CD4-positive, alpha-beta T cell treated with Interleukin-4 for 4 hours (primary cell): ENCODE measurements at places on chromosomes 12 and 14.

- DNase-seq = peak; percentile 20
Observed at GRCh38 chr14:105168979-105169507, 467 bp upstream of the JAG2 start.

DNA sequence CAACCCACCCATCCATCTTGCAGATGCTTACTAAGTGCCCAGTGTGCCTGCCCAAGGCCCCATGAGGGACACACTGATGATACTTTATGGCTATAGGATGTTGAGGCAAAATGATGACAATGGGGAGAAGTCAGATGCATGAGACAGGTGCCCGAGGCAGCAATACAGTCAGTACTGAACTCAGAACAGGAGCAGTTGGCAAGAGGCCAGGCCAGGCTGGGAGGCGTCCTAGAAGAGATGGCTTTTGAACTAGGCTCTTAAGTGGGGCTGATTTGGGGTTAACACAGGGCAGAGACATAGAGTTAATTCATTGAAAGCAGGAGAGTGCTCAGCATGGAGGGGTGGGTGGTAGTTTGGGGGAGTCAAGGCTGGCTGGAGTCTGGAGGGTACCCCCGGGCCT, 15.6 kb downstream of the PLBD2 start:
- DNase-seq = no peak

DNA sequence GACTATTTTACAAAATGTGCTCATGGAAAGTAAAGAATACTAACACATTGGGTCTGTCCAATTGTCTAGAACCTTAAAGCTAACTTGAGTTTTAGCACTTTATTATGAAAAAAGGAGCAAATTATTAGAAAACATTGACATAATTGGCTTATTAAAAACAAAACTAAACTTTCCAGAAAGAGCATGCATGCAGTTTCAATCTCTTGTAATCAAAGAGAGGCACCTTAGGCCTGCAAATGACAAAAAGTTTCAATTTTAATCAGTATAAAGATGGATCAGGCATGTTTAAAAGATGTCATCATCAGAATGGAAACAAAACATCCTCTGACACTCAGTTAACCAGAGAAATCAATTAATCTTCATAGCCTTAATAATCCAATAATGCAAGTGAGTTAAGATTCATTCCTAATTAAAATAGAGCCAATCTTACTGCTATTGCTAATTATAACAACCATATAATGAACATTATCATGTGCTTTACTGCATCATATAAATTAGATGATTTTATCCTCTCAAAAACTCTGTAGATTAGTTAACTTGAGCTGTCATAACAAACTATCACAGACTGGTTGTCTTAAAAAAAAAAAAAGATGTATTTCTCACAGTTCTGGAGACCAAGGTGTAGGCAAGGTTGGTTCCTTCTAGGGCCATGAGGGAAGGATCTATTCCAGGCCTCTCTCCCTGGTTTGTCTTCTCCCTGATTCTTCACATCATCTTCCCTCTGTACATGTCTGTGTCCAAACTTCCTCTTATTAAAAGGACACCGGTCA, 131.4 kb downstream of the RPAP3 start:
- no peak for DNase-seq

DNA sequence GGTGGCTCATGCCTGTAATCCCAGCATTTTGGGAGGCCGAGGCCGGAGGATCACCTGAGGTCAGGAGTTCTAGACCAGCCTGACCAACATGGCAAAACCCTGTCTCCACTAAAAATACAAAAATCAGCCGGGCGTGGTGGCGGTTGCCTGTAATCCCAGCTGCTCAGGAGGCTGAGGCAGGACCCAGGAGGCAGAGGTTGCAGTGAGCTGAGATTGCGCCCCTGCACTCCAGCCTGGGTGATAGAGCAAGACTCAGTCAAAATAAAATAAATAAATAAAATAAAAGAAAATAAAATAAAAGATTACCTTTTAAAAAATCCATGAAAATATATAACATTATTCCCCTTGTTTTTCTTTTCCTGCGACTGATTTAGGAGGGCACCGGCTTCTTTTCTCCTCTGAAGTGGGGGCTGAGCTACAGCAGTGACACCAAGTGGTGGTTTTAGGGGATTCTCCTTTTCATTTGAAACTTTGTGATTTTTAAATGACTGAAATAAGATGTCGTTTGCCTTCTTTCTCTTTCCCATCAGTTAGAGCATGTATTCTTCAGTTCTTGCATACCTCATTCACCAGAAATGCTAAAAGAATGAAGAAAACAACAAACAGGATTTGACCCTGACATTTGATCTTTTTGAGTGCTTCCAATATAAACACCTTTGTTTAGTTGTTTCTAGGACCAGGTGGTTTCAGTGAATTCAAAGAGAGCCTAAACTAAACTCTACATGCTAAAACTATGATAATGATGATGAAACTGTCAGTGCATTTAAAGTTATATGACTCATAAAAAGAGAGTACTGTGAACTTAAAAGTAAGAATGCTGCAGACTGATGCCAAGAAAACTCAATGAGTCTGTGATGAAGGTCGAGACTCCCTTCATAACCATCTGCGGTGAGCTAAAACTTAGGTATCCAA, 22.6 kb upstream of the PKP2 start:
- DNase-seq = no peak

GRCh38 chr14:44960146-44960545, 1.6 kb downstream of the KLHL28 start:
- no peak for DNase-seq

DNA sequence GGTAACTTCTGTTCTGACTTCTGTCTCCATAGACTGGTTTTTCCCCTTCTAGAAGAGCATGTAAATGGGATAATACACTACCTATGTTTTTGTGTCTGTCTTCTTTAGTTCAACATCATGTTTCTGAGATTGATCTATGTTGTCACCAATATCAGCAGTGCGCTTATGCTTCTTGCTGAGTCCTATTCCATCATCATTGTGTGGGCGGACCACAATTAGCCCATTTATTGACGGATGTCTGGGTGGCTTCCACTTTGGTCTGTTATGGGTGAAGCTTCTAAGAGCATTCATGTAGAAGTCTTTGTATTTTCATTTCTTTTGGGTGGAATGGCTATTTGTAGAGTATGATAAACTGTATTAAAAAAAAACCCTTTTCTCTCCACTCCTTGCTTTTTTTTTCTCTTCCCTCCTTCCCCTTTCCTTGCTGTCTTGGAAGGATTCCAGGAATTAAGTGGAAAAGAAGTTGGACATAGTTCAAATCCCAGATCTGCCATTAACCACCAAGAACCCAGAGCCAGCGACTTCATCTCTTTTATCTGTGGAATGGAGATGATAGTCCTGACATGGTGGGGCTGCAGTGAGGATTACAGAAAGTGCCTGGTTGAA, 7.0 kb upstream of the SERPINA1 start:
- no peak for DNase-seq

GRCh38 chr14:100124551-100125088, 34.8 kb downstream of the DEGS2 start:
- DNase-seq = no peak

DNA sequence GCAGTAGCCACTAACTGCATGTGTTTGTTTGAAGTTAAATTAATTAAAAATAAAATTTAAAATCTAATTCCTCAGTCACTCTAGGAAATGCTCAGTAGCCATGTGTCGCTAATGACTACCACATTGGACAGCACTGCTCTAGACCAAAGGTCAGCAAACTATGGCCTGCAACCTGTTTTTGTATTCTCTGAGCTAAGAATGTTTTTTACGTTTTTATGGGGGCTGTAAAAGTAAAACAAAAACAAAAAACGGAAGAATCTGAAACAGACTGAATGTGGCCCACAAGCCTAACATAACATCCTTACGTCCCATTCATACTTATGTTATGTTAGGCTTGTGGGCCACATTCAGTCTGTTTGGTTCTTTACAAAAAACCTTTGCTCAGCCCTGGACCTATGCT, 57.8 kb downstream of the LIN52 start:
- DNase-seq = no peak

DNA sequence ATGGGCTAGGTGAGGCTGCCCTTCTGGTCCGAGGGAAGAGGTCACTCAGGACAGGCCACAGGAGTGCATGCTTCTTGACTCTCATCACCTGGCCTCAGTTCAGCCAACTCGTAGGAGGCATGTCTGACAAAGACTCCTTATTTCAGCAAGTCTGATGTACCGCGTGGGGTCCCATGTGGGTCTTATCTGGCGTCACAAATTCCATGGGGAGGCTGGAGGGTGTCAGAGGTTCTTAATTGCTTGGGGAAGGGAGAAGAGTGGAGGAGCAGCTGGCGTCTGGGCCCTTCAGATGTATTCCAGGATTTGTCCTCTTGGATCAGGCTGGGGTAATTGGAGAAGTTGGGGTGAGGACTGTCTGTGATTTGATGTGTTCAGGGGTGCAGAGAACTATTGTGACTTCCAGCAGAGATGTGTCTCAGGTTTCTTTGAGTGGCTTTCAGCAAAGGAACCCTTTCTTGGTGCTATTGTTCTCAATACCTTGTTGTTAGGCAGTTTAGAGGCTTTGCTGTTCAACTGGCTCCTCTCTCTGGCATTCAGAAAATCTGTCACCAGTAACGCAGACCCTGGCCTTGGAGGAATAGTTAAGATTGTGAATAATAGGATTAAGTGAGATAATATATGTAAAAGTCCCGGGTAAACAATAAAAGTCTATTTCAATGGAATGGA, 60.1 kb downstream of the SUSD6 start:
- DNase-seq = no peak

DNA sequence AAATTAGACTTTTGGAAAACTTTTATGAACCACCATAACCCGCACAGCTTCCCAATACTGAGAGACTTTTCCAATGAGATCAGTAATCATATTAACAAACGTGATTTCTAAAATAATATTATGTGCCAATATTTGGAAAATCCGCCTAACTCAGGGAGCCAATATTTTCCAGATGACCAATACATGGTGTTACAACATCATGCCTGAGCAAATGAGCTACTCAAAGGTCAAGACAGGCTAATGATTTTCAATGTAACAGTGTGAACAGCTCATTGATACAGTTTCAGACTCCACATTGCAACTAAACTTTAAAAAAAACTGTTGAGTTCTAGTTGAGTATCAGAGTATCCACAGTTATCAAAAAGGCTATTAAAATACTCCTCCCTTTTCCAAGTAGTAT, 46.8 kb downstream of the RNF34 start:
- DNase-seq = no peak

GRCh38 chr14:93936245-93936644, 9.1 kb downstream of the FAM181A start:
- no peak for DNase-seq

DNA sequence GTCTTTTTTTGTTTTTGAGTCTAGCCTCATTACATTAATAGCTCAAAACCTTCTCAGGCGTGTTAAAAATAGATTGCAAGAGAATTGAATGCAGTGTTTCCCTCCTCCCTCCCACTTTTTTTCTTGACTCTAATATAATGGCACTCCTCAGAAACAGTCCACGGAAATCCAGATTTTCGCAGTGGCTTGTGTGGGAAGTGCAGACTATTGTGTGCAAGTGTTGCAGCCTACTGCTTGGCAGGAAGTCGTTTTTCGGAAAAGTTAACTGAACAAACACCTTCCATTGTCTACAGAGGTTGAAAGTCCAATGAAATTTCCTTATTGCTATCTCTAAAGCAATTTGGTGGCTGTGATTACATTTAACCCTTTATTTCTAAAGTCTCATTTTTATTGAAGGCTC, 147.9 kb upstream of the E2F7 start:
- no peak for DNase-seq

DNA sequence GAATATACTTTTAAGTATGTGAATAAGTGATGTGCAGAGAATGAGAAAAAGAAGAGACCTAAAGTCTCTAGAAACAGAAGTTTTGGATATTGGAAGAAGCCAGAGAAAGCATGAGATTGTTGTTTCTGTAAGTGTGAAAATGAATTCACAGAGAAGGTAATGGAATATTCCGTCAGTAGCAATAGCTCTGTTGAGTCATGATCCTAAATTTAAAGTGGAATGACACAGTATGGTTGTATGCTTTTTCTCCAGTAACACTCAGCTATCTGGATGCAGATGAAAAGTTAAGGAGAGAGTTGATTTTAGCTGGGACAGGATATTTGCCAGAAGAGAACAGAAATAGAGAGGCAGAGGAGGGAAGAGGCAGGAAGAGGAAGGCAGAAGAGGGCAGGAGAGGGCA, 1166.3 kb downstream of the GALC start:
- DNase-seq = no peak

- DNase-seq = no peak
Observed at GRCh38 chr12:47249719-47250357, 170.1 kb upstream of the AMIGO2 start.

GRCh38 chr14:68661226-68662225, 131.3 kb downstream of the ZFP36L1 start:
- no peak for DNase-seq

DNA sequence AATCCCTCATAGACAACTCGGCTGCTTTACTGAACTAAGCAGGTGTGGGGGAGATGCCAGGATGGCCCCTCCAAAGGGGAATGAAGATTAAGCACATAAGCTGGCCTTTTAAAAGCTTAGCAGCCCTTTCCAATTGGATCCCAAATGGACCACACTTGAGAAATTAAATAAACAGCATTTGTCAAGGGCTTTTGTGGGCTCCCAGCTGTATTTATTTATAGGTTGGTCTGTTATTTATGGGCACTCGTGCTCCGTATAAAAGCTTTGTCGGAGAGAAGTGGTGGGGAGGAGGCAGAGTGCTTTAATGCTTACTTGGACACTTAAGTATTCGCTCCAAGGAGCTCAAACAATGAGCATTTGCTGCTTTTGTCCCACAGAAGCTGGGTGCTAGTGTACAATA, 580.2 kb downstream of the MED13L start:
- no peak for DNase-seq

- no peak for DNase-seq
Observed at GRCh38 chr12:89418228-89418910, 66.1 kb upstream of the DUSP6 start.

DNA sequence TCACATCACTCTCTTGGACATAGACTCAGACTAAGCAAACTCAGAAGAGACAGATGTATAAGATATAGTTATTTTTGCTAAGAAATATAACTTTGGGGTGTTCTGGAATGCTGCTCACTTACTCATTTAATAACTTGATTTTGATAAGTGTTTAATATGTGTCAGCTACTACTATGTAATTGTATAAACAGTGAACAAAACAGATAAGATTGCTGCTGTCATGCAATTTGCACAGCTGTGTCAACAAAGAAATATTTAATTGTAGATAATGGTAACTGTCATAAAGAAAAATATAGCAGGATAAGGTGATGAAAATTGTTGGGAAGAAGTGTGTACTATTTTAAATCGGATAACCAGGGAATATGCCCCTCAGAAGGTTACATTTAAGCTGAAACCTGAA, 84.1 kb upstream of the ZDHHC17 start:
- DNase-seq = no peak

GRCh38 chr14:60278350-60278749, 29.3 kb downstream of the PPM1A start:
- no peak for DNase-seq

GRCh38 chr12:65524666-65525065, 246.2 kb downstream of the MSRB3 start:
- no peak for DNase-seq

GRCh38 chr12:46219132-46219876, 49.5 kb downstream of the SLC38A1 start:
- peak; percentile 33 for DNase-seq
